ENCODE measurements at places on chromosomes 1 and 21. TPM values are rescaled to one million over a fixed set of nuclear protein-coding genes. Genes with fewer than 3 reads are reported as not detected.

- DNase-seq = no peak
- peaks cover 67% of the 10 kb centered on the region for H3K27me3 ChIP-seq
- H3K27ac ChIP-seq = no peak overlapping the region
- no peak overlapping the region for H3K4me3 ChIP-seq
- H3K36me3 ChIP-seq = no peaks in the 10 kb centered on the region
Measured at GRCh38 chr1:183040547-183040971, 17.3 kb downstream of the LAMC1 start.

Gene CHI3L1
- total RNA-seq = not detected

- H3K36me3 ChIP-seq = no peaks in the 10 kb centered on the region
- peaks cover 4% of the 10 kb centered on the region for H3K4me1 ChIP-seq
- no peak overlapping the region for H3K27ac ChIP-seq
- no peak for DNase-seq
- H3K4me3 ChIP-seq = no peak overlapping the region
- H3K27me3 ChIP-seq = peaks cover 5% of the 10 kb centered on the region
Measured at GRCh38 chr1:221881805-221882581, 140.1 kb upstream of the DUSP10 start.

Gene PLA2G2F
- not detected for total RNA-seq

Gene GBP4
- 61.6 TPM for total RNA-seq

Gene IVL
- total RNA-seq = not detected

Gene HUNK
- 0.03 TPM for total RNA-seq
